K562 (cell line): ENCODE measurements at places on chromosomes 3 and 15. TPM values are rescaled to one million over a fixed set of nuclear protein-coding genes. Genes with fewer than 3 reads are reported as not detected.

SEMA3G gene
- polyA plus RNA-seq: not detected in 2 replicates

MYRIP gene
- not detected in 2 replicates for polyA plus RNA-seq

OCA2 gene
- 0.13 and 0.57 TPM in 2 replicates for polyA plus RNA-seq

DNA sequence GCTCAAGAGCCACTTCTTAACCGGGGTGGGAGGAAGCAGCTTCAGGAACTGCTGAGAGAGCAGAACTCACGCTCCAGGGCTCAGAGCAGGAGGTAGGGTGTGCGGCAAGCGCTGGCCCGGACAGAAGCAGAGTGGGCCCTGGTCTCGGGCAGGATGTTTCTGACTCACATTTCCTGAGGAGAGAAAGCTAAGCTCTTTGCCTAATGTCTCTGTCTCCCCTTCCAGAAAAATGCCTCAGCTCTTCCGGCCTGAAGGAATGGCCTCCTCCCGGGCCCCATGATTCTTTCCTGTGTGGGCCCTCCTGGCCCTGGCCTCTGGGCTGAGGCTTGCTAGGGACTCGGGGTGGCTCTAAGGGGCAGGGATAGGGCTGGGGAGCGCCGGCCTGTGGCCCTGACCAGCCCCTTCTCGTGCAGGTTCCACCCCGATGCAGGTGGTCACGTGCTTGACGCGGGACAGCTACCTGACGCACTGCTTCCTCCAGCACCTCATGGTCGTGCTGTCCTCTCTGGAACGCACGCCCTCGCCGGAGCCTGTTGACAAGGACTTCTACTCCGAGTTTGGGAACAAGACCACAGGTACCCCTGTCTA, 4.1 kb upstream of the STAB1 start:
- DNase-seq: no peak

- no peak for DNase-seq
Observed at GRCh38 chr3:176873261-176873660, 324.0 kb downstream of the TBL1XR1 start.

DNA sequence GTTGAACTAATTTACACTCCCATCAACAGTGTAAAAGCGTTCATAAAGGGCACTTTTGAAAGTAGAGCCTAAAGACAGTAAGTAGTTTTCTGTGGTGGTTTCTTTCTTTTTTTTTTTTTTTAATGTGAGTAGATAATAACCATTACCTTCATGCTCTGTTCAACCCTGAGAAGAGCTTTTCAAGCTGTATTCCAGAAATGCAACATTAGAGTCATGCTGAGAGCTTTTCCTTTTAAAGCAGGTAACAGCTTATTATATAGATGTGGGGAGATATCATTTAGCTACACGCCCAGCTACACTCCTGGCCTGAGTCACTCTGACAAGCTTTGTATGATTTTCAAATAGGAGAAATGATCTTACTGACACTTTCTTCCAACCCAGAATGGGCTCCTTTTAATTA, 96.2 kb upstream of the ARHGEF26 start:
- no peak for DNase-seq
